ENCODE measurements at places on chromosomes 6 and 20. TPM values are rescaled to one million over a fixed set of nuclear protein-coding genes. Genes with fewer than 3 reads are reported as not detected.

Gene TGM2
- total RNA-seq = 35.7 TPM

Gene OR12D3
- total RNA-seq = not detected

- no peaks in the 10 kb centered on the region for H3K36me3 ChIP-seq
- no peak for DNase-seq
- no peak overlapping the region for H3K4me3 ChIP-seq
- no peak overlapping the region for H3K27ac ChIP-seq
These were observed 8.7 kb downstream of the REPS1 start for GRCh38 chr6:138979365-138979764.

- H3K4me1 ChIP-seq = peaks cover 13% of the 10 kb centered on the region
- H3K4me3 ChIP-seq = no peak overlapping the region
- no peak for DNase-seq
- peaks cover 19% of the 10 kb centered on the region for H3K27me3 ChIP-seq
- no peak overlapping the region for H3K27ac ChIP-seq
These were observed 12.9 kb upstream of the EMILIN3 start for GRCh38 chr20:41379551-41379950.

DNA sequence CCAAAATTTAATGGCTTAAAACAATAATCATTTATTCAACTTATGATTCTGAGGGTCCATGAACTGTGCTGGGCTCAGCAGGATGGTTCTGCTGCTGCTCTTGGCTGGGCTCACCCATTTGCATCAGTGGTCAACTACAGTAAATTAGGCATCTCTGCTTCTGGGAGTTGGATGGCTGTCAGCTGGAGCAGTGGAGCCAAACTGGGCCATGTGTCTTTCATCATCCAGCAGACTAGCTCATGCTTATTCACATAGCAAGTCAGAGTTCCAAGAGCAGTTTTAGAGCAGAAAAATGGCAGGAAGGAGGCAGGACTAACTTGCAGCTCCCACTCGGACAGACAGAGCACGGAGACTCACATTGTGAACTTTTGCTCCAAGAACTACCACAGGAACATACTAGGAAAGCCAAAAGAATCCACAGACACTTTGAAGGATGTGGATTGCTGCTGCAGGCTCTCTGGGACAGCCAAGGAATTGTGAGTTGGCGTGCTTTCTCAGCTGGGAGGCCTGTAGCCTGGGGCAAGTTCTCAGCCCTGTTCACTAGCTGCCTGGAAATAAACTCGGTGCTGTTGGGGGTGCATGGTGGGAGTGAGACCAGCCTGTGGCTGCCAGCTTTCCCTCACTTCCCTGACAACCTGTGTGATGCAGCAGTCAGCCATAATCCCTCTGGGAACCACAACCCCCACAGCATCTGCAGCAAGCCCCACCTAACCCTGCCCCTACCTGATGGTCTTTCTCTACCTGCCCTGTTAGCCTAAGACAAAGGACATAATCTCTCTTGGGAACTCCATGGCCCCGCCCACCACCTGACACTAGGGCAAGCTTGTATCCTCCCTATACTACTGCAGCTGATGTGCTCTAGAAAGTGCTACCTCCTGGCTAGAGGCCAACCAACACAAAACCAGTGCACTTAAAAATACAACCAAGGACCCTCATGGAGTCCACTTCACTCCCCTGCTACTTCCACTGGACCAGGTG lies 129.0 kb downstream of the JPH2 start:
- H3K36me3 ChIP-seq = no peaks in the 10 kb centered on the region
- no peak overlapping the region for H3K27ac ChIP-seq
- no peaks in the 10 kb centered on the region for H3K4me1 ChIP-seq
- no peak for DNase-seq
- peaks cover 16% of the 10 kb centered on the region for H3K27me3 ChIP-seq

GRCh38 chr6:74404366-74404765 lies 708.4 kb downstream of the CD109 start:
- H3K27me3 ChIP-seq = no peaks in the 10 kb centered on the region
- no peaks in the 10 kb centered on the region for H3K36me3 ChIP-seq
- no peaks in the 10 kb centered on the region for H3K4me1 ChIP-seq
- no peak overlapping the region for H3K27ac ChIP-seq
- no peak for DNase-seq
- no peak overlapping the region for H3K4me3 ChIP-seq
